ENCODE measurements at places on chromosomes 4 and X.
A peak's percentile ranks its signal among the peaks of the same experiment; 100 is the strongest.

DNA sequence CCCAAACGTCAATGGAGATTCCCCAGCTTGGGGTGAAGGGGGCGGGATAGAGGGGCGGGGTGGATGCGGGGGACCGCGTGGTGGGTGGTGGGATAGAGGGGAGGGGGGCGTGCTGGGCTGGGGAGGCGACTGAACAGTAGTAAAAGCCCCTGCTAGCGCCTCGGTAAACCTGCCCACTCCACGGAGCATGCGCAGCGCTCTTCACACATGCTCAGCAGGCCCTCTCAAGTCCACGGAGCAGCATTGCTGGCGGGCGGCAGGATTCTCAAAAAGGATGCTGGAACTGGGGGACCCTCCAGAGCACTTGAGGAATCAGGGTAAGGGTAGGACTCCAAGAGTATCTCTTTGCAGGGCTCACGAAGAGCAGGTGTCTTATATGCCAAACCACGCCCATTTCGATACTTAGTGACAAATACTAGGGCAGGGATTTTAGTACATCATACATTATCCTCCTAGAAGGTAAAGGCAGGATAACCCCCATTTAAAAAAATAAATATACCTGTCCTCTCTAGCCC lies 378 bp upstream of the RPS6KA6 start:
- no peak for DNase-seq

- DNase-seq, result no peak
Observed at GRCh38 chrX:31508338-31508737, 436.5 kb upstream of the FTHL17 start.

DNA sequence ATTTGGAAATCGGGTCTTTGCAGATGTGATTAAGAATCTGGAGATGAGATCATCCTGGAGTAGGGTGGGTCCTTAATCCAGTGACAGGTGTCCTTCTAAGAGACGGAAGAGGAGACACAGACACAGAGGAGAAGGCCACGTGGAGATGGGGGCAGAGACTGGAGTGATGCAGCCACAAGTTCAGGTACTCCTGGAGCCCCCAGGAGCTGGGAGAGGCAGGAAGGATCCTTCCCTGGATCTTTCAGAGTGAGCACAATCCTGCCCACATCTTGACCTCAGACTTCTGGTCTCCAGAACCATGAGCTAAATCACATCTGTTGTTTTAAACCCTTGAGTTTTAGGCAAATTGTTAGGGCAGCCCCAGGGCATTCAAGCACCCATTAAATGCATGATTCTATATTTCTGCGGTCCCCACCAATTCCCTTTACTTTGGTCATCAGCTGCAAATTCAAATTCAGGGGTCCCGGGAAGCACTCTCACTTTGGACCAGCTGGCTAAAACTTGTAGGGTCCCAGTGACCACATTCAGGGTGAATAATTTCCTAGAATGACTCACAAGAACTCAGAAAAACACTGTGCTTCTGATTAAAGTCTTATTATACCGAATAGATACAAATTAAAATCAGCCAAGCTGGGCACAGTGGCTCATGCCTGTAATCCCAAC lies 12.8 kb upstream of the AKAP17A start:
- DNase-seq, result no peak

- DNase-seq, result no peak
Observed at GRCh38 chrX:63959975-63960374, 175.0 kb upstream of the ARHGEF9 start.

DNA sequence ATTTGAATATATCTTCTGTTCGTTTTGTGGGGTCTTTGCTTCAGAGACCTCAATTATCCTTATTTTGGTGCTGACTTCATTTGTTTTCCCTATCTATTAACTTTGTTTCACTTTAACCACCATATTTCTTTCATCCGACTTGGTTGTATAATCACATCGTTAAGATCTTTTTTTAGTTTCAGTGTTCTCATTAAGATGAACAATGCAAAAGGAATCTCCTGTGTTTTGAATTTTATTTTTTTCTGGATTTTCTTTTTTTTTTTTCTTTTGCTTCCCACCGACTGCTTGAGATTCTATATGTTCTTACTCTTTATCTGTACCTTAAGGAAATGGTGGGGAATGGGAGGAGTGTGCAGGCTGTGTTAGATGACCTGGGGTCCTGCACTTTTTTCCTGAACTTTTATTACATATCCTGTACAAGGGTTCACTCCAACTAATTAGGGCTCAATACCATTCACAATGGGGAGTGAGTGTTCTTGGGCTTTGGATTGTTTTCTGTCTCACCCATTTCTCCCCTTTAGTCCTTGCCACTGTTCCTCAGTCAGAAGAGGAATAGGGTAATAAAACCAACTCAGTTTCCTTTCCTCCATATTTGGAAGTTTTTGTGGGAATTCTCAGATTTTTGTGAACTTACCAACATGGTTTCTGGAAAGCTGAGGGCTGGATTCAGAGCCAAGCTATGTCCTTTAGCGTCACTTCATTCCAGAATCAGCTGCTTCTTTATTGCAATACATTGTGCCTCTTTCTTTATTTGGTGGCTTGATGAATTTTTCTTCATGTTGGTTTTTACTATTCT lies 43.2 kb upstream of the BMPR1B start:
- DNase-seq, result no peak

- DNase-seq, result peak; percentile 73
Observed at GRCh38 chr4:119209077-119209476, 3.4 kb upstream of the USP53 start.

GRCh38 chr4:733631-733980 lies 28.0 kb downstream of the PCGF3 start:
- DNase-seq, result no peak

DNA sequence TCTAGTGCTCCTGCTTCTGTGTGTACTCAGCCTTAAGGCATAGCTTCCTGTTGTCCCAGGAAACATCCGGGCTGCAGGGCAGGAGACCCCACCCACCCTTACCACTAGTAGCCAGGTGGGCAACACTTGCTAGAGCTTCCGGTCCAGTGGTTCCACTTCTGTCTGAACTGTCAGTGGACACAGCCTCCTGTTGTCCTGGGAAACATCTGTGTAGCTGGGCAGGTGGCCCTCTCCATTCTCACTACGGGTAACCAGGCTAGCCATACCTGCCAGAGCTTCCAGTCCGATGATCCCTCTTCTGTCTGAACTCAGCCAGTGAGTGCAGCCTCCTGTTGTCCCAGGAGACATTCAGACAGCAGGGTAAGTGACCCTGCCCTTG lies 372.2 kb downstream of the INPP4B start:
- no peak for DNase-seq
